ENCODE measurements at places on chromosomes 3 and 15. TPM values are rescaled to one million over a fixed set of nuclear protein-coding genes. Genes with fewer than 3 reads are reported as not detected.

DNA sequence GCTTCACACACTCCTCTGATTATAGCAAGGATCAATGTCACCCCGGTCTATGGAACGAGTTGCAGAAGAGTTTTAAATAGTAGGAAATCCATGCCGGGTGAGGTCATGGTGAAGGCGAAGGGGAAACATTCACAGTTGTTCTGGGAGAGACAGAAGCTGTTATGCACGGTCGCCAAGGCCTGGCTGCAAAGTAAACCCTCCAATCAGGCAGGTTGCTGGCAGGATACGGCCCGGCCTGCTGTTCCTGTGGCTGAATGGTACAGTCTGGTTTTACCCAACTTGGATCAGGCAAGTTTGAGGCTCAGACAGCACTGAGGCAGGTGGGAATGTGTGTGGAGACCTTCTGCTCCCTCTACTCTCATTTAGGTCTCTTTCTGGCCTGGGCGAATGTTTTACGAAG is 45.3 kb upstream of the ATP2B2 start:
- DNase-seq, result no peak

Gene NT5DC2
- total RNA-seq, result 69.3 TPM

Gene LZTFL1
- total RNA-seq, result 7.4 TPM

DNA sequence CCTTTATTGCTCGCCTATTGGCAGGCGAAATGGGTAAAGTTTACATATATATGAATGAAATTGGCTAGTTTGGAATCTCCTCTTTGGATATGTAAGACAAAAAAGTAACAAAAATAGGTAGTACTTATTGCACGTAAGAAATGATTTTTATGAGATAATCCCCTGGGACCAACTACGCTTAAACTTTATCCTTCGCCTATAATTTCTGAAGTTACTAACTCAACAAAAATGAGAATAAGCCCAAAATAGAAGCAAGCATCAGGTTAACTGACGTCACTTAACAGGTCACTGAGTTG is 438 bp upstream of the SLC49A4 start:
- DNase-seq, result no peak

GRCh38 chr3:188272481-188273372 is 118.8 kb downstream of the LPP start:
- DNase-seq, result no peak

Gene C15orf61
- total RNA-seq, result 13.8 TPM

Gene CLRN1
- total RNA-seq, result not detected

Gene GOLGA6A
- not detected for total RNA-seq

Gene GOLGA6L9
- total RNA-seq, result 0.99 TPM

DNA sequence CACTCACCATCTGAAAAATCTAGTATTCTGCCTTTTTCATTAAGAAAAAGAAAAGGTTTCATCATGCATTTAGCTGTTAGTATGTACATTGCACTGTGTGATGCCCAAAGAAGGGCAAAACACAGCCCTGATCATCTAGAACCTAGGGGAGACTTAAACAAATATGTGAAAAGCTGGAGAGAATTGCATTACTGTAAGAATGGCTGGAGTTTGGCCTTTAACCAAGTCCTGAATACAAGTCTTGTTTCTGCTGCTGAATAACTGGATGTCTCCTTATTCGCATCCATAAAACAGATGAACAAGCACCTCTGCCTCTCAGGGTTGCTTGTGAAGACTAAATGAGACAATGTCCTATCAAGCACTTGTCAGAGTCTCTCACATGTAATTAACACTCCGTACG is 233.4 kb upstream of the LRTM1 start:
- no peak for DNase-seq

GRCh38 chr3:186824430-186825139 is 17.9 kb upstream of the ADIPOQ start:
- no peak for DNase-seq

Gene ECE2
- total RNA-seq, result not detected

DNA sequence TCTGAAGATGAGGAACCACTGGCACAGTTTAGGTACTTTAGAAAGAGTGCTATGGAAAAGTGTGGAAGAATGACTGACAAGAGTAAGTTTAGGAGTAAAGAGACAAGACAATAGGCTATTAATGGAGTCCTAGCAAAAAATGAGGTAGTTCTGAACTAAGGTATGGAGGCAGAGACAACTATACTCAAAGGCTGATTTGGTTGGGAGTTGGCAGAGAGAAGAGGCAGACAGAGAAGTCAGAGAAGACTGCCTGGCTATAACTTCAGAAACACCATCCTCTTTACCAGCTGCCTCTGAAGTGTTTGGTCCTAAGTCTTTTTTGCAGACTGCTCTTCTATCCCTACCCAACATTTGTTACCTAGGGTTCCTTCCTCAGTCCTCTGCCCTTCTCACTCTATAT is 19.2 kb downstream of the DYNC1LI1 start:
- no peak for DNase-seq

GRCh38 chr15:68385240-68385561 is 46.8 kb downstream of the ITGA11 start:
- DNase-seq, result no peak

- no peak for DNase-seq
Measured at GRCh38 chr3:177878957-177879356, 657.3 kb upstream of the KCNMB2 start.

Gene FEZF2
- not detected for total RNA-seq

Gene ARHGEF26
- 1.2 TPM for total RNA-seq

DNA sequence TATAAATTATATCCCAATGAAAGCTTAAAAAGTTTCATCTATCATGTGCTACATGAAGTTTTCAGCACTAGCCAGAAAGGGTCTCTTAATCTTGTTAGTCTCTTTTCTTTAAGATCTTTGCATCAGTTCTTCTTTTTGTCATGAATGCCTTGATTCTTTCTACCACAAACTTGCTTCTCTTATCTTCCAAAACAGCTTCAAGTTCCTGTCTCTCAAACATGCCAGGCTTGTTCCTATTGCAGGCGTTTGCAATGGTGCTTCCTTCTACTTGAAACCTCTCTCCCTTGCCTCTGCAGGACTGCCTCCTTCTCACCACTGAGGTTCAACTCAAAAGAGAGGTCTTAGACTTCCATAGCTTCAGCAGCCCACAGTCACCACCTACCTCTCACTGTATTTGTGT is 104.3 kb upstream of the FRMD4B start:
- no peak for DNase-seq

Gene GOLGA8Q
- 0.74 TPM for total RNA-seq

GRCh38 chr15:62850791-62851291 is 191.7 kb upstream of the TPM1 start:
- no peak for DNase-seq

- DNase-seq, result no peak
Measured at GRCh38 chr3:68771681-68772080, 160.7 kb downstream of the TAFA4 start.

Gene GOLGA6B
- not detected for total RNA-seq

GRCh38 chr3:16229681-16230080 is 35.1 kb downstream of the DPH3 start:
- no peak for DNase-seq

Gene SLC9C1
- 1.3 TPM for total RNA-seq

Gene SAMD7
- total RNA-seq, result not detected

GRCh38 chr15:86555098-86555497 is 475.4 kb downstream of the AGBL1 start:
- DNase-seq, result no peak

DNA sequence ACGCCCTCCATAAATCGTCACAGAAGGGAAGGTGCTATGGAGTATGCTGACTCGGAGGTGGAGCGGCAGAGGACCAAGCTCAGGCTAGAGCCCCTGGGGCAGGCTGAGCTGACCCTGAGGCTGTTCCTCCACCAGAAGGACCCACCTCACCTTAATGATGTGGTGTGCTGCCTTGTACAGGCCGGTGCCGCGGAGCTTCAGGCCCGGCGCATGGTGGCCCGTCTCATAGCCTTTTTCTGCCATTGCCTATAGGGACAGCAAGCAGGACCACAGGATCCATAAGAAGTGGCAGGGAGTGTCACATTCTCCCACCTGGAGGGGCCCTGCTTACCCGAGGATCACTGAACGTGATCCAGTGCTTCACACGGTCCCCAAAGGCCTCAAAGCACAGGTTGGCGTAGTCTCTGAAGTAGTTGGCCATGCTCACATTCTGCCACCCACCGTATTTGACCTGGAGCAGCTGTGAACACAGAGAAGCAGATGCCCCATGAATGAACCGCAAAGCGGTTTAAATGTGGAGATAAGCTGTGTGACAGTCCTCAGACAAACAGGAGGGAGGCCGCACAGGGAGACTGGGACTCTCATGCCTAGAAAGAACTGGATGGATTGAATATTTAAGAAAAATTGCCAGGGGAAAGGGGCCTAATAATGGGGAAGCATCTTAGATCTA is 4.8 kb downstream of the LCTL start:
- DNase-seq, result no peak

DNA sequence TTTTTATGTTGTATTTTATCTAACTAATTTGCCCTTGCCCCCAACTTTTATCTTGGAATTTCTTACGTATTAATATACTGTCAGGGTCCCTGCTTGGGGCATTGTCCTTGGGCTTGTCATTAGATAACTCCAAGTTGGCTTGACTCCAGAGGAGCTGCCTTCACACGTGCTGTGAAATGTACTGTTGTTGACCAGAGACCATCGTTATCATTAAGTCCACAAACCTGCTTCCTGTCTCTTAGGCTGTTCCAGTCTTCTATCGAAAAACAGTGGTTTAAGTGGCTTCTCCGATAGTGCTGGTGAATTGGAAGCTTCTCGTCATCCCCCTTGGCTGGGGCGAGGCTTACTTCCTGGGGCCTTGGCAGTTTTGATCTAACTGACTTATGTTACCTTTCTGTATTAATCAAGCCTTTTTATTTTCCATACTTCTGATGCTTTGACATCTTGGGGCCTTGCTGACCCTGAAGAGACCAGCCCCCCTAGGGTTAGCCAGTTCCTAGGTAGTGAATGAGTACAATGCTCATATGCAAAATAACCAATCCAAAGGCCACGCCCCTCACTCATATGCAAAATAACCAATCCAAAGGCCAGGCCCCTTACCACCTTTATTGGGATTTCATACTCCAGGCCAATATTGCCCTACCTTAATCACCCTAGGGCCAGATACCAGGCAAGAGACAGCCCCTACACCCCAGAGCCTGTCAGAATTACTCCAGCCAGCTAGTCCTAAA is 164.5 kb downstream of the IGF1R start:
- DNase-seq, result no peak

Gene TERB2
- total RNA-seq, result not detected

Gene CLDN16
- total RNA-seq, result not detected

- DNase-seq, result no peak
Measured at GRCh38 chr3:14861031-14861430, 42.3 kb downstream of the FGD5 start.

Gene TLR9
- 0.66 TPM for total RNA-seq

Gene ZMAT3
- 12.8 TPM for total RNA-seq

Gene RARRES1
- 8.4 TPM for total RNA-seq

DNA sequence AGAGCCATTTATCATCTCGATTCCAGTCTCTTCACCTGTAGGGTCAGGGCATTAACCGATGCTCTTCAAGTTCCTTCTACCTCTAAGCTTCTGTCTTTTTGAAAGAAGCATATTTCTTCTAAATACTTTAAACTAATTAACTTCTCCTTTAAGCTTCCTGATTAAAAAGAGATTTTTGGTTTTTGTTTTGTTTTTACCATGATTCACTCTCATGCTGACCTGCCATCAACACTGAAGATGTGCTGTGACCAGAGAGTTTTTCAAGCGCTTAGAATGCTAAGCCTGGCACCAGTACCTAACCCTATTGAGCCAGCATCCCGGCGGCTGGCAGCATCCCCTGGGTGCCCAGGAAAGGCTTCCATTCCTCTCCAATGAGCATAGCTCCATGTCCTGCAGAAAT is 89.3 kb downstream of the FOXP1 start:
- DNase-seq, result no peak

DNA sequence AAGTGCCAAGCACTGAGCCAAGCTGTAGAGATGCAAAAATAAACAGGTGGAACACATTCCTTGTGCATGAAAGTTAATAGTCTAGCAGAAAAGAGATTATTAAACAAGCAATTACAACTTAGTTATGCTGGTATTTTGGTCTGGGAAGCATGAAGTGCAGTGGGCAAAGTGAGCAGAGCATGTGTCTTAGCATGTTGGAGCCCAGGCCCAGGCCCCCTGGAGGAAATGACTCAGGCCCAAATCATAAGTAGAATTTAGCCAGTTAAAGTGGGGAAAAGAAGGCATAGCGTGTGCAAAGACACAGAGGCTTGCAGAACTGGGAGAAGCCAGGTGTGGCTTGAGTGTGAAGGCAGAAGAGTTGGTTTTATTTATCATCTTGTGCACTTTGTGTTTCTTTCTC is 163.8 kb upstream of the ATP11B start:
- DNase-seq, result no peak

Gene ZWILCH
- total RNA-seq, result 2.0 TPM

Gene IQCB1
- 5.7 TPM for total RNA-seq

GRCh38 chr3:179000659-179001058 is 71.0 kb downstream of the ZMAT3 start:
- no peak for DNase-seq

DNA sequence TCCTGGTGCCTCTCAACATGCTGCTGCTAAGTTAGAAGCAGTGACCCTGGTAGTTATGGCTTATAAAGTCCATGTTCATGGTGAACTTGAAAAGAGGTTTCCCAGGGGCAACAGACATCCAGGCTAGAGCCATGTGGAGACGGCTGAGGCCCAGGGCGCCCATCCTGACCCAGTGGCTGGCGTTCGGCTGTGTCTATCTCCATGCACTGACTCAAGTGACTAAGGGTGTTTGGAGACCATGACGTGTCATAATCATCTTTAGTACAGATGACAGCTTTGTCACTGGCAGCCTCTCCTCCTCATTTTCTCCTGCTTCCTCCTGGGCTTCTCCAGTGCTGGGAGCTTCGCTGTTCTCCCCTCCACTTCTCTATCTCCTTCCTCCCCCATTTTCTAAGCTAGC is 287.4 kb upstream of the LYSMD4 start:
- DNase-seq, result no peak

GRCh38 chr3:13782501-13782900 is 97.4 kb downstream of the WNT7A start:
- DNase-seq, result no peak

GRCh38 chr15:29740692-29741311 is 81.5 kb downstream of the TJP1 start:
- no peak for DNase-seq
